Cortex of kidney (tissue), 1 donor: ENCODE measurements at places on chromosomes 3 and 15.

DNA sequence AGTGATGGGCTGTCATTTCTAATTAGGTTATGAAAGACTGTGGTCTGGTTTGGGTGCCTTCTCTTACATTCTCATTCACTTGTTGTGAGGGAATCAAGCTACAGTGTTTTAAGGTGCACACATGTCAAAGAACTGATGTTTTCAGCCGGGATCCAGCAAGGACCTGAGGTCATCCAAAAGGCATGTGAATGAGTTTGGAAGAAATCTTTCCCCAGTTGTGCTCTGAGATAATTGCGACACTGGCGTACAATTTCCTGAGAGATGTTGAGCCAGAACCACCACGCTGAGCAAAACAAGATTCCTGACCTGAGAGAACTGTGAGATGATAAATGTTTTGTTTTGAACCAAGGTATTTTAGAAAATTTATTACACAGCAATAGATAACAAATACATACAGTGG is 295.3 kb upstream of the SLITRK3 start:
- DNase-seq = no peak

DNA sequence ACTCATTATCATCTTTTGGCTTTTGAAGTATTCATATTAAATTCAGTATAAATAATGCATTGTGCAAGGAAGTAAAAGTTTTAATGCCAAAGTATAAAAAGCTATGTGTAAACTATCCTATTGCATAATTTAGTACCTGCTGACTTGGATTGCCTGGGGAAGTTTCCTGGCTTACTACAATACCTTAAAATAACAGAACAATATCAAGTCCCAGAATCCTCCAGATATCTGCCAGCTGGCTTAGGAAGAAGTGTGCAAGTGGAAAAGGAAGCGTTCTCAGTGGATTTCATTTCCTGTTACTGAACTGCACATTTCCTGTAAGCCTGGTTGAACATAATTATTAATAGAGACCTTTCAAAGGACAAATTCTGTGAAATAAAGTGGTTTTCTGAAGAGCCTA is 236.7 kb downstream of the ADAMTSL3 start:
- no peak for DNase-seq

DNA sequence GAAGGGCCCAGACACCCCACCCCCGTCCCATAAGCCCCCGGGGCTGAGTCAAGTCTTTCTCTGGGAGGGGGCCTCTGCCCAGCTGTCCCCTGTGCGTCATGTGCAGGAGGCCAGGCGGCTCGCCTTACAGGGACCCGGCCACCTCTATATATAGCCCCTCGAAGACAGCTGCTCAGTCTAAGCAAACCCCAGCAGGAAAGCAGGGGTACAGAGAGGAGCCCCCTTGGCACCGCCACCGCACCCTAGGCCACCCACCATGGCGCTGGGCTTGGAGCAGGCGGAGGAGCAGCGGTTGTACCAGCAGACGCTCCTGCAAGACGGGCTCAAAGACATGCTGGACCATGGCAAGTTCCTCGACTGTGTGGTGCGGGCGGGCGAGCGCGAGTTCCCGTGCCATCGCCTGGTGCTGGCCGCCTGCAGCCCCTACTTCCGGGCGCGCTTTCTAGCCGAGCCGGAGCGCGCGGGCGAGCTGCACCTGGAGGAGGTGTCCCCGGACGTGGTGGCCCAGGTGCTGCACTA is at the start of gene KLHL40:
KLHL40 (plus strand) TSS at position 175 of the 519 bp plus-strand sequence; CDS start at position 257, 82 bp downstream.
- DNase-seq = no peak

- no peak for DNase-seq
These were observed 465.3 kb upstream of the AGTR1 start for GRCh38 chr3:148232389-148232788.

DNA sequence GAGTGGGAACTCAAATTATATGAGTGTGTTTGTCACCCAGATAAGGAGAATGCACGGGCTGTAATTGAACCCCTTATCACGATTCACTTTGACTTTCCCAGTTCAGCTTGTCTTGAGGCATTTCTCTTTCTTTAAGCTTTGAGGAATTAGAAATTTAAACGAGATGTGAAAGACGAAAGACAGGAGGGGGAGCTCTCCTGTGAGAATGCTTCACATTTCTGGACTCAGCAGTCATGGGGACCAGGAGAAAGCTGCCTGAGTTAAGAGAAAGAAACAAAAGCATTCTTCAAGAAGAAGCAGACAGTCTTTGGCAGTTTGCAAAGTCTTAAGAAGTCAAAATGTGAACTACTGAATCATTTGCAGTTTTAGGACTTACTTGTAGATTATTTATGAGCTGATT is 205.6 kb downstream of the NECTIN3 start:
- DNase-seq = no peak

DNA sequence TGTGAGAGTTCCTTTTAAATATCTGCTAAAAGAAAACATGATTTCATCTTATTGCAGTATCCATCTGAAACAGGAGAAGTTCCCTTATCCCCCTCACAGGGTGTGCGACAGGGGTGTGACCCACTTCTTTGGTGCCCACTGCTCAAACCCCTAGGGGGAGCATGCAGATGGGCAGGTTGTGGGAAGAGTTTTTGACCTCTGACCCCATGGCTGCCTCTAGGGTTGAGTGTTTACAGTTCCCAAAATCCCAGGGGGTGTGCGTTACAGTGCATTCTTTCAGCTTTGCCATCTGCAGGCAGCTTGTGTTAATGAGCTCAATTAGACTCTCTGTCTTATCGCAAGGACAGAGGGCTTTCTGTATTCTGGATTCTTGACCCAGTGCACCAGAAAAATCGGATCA is 443.2 kb upstream of the FRG2C start:
- DNase-seq = no peak

GRCh38 chr3:155179966-155180757 is 100.0 kb downstream of the MME start:
- DNase-seq = no peak

DNA sequence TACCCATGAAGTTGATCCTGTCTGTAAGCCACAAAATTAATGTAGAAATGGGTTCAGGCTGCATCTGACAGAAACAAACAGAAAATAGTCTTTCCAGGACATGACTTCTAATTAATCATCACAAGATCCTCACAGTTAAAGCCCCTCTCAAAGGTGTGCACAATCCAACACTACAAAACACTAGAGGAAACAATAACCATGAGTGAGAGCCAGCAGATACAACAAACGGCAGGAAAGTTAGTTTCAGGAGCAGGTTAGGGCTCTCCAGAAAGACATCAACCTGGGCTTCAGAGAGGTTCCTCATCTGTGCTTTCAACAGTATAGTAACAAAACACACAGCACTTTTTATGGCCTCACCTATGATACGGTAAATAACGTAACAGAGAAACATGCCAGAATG is 42.8 kb downstream of the DPH3 start:
- no peak for DNase-seq

DNA sequence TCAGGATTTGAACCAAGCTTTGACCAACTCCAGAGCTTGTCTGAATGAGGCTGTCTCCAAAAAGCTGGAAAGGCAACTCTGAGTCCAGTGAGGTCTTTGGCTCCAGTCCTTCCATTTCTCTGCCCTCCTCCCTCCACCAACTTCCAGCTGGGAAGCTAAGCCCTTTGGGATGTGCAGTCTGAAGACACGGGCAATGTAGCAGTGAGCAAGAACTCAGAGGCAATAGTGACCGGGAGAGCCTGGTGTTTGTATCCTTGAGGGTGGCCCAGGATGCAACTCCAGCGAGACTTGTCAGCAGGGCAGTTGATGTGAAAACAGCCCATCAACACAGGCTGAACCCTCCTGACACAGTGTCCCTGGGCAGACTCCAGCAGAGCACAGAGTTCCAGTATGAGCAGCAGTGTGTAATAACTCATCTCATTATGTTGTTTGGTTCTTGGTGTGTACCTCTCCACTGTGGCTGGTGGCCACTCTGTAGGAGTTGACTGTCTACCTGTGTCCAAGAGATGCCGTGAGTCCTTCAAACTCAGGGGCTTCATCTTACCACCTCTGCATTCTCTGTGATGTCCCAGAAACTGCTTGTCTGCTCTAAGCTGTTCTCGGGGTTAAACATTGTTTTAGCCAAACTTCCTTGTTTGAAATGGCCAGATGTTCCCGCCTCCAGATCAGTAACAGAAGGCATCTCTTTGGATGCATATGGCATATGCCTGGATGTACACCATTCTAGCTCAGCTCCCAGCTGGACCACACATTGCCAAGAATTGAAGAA is 6.6 kb downstream of the CDCP1 start:
- no peak for DNase-seq

DNA sequence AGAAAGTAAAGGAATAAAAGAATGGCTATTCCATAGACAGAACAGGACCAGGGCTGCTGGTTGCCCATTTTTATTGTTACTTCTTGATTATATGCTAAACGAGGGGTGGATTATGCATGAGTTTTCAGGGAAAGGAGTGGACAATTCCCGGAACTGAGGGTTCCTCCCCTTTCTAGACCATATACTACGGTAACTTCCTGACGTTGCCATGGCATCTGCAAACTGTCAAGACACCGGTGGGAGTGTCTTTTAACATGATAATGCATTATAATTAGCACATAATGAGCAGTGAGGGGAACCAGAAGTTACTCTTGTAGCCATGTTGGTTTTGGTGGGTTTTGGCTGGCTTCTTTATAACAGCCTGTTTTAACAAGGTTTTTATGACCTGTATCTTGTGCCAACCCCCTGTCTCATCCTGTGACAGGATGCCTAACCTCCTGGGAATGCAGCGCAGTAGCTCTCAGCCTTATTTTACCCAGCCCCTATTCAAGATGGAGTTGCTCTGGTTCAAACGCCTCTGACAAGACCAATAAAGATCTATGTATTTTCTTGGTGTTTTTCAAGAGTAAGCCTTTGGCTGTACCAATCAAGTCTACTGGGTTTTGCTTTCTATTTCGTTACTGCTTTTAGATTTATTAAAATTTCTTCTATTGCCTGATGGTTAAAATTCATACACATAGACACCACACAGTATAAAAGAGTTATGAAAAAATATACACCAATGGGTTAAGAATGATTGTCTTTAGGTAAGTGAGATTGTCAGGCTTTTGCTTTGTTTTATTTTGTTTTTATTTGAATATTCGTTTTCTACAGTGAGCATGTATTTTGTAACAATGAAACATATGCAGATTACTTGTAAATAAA is 37.4 kb upstream of the CTDSPL start:
- DNase-seq = no peak

DNA sequence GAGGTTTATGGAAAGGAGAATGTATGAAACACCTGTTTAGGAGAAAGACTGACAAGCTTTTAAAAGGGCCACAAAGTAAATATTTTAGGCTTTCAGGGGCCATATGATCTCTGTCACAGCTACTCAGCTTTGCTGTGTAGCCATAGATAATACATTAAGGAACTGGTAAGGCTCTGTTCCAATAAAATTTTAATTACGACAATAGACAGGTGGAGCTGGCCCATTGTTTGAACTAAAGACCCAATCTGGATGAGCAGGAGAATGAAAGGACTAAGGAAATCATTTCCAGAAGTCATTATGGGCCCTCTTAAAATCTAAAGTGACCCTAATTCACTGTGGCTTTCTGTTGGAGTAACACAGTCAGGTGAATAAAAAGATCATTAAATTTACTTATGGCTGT is 48.5 kb upstream of the SLC12A8 start:
- DNase-seq = no peak

GRCh38 chr15:74127255-74127953 is 3.0 kb upstream of the ISLR2 start:
- DNase-seq = peak; percentile 19

DNA sequence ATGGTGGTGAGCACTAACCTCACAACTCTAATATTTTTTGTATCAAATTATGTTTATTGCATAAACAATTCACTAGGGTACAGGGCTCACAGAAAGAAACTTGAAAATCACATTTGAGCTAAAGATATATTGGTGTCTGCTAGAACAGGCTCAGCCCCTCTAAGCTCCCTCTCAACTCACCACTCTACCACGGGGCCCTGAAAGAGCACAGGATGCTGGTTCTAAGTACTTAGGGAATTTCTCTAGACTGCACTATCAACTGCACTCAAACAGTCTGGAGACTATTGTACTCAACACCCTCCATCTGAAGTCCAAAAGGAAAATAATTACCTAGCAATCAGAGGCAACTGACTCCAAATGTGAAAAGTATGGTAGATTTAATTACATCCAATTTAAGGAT is 98.7 kb upstream of the STRIT1 start:
- no peak for DNase-seq

DNA sequence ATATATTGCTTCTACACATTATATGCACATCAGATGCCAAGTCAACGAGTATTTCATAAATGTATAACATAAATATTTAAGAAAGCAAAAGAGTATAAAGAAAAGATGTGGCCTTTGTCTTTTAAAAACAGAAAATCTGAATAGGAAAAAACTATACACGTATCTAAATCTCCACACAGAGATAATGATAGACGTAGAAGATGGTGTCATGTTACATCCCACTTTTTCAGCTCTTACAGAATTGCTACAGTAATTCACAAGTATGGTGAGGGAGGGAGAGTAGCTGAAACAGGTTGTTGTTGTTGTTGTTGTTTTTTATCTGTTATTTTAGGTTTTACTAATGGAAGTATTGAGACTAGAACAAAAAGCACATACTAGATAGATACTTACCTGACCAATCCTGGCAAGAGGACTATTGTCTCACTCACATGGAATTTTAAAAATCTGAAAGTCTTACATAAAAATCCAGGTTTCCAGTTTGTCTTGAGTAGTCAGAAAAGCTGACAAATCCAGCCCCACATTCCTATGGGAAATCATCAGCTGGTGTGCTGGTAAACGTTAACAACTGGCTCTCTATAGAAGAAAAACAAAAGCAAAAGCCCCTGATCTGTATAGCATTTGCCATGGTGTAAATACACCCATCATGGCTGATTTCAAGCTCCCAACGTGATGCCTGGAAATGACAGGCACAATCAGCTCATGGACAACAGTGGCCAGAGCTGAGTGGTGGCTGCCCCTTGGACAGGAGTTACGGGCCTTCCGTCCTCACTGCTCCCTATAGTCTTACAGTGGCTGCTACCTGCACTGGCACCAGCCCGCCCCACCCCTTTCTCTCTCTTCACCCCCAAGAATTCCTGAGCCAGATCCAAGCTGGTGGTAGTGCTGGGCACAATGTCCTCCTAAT is 47.4 kb upstream of the VGLL4 start:
- no peak for DNase-seq

DNA sequence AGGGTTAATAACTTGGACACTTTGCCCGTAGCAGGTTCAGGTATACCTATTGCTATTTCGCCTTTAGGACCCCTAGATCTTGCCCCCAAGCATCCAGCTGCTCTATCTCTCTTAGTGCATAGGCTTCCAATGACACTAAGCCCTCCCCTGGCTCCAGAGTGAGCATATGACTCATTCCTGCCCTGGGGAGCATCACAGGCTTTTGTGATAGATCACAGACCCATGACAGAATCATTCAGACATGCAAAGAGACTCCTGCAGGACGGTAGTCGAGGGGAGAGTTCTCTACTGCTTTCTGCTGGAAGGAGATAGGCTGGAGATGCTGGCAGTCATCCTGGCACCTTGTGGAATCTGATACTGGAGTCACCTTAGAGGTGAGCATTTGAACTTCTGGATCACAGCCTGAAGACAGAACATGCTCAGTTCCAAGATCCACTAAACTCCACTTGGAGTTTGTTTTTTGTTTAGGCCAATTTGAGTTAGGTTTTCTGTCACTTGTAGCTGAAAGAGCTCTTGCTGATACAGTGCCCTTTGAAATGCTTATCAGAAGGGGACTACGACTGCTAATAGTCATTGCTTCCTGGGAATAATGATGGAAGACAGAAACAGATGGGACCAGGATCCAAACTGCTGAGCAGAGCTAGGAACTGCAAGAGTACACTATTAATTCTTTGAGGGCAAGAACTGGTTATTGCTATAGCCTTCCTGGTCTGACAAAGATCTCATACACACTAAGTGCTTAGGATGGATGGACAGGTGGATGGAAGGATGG is 11.0 kb downstream of the LYSMD2 start:
- no peak for DNase-seq

GRCh38 chr15:69657626-69658025 is 205.0 kb downstream of the RPLP1 start:
- no peak for DNase-seq
